ENCODE measurements at places on chromosomes 6 and 20. TPM values are rescaled to one million over a fixed set of nuclear protein-coding genes. Genes with fewer than 3 reads are reported as not detected.

Gene EEF1A2
- total RNA-seq, result 1,067 TPM

Gene CFAP206
- total RNA-seq, result not detected

Gene MCHR2
- total RNA-seq, result not detected

Gene GSTA3
- 0.32 TPM for total RNA-seq

Gene HNF4A
- 0.09 TPM for total RNA-seq

Gene TRIM38
- 0.12 TPM for total RNA-seq

Gene SAMD3
- total RNA-seq, result not detected

Gene OR2H1
- total RNA-seq, result not detected

Gene AVP
- total RNA-seq, result not detected

Gene TCF19
- total RNA-seq, result 7.0 TPM

Gene PSMB8
- 0.42 TPM for total RNA-seq

Gene GSTA4
- 64.5 TPM for total RNA-seq

Gene PROCR
- total RNA-seq, result 8.2 TPM

DNA sequence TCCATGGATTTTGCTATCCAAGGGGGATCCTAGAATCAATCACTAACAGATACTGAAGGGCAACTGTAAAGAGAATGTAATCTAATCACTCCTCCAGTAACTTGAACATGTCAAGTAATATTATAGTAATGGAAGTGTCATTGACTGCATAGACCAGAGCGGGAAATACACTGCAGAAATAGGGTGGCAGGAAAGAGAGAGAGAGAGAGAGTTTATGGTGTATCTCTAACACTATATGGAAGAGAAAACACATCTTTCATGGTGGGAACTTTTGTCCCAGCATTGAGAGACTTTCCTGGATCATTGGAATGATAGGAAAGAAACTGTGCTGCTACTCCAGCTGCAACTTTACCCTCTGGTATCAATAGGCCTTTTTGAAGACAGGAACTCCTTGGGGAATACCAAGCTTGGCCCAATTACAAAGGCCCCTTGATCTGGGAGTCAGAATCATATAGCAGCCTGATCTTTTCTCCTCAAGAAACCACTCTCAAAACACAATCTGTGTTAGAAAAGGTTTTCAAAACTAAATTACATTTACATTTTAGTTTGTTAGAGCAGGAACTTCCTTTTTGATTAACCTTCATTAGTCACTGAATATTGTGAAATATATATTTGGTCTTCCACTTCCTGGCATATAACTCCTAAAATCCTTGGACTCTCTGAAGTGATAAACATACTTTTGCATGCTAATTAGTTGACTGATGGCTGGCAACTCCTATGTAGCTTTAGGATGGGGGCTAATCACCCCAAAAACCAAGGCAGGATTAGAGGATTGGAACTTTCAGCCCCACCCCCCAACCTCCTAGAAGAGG is 29.5 kb upstream of the RNGTT start:
- H3K27ac ChIP-seq, result no peak overlapping the region
- no peaks in the 10 kb centered on the region for H3K27me3 ChIP-seq
- H3K4me1 ChIP-seq, result no peaks in the 10 kb centered on the region
- no peak overlapping the region for H3K4me3 ChIP-seq

DNA sequence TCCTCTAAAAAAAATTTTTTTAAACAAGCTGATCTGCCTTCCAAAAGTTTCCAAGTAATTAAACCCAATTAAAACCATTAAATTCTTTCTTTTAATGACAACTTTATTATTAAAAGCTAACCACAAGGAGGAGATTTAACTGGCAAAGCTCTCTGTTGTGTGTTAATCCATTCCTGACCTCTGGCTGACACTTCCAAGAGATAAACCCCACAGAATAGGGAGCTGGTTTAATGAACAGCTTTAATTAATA is 230.8 kb downstream of the EYA2 start:
- no peak for DNase-seq
- no peaks in the 10 kb centered on the region for H3K27me3 ChIP-seq
- H3K27ac ChIP-seq, result peak overlapping the region; percentile 8
- peaks cover 20% of the 10 kb centered on the region for H3K4me1 ChIP-seq

DNA sequence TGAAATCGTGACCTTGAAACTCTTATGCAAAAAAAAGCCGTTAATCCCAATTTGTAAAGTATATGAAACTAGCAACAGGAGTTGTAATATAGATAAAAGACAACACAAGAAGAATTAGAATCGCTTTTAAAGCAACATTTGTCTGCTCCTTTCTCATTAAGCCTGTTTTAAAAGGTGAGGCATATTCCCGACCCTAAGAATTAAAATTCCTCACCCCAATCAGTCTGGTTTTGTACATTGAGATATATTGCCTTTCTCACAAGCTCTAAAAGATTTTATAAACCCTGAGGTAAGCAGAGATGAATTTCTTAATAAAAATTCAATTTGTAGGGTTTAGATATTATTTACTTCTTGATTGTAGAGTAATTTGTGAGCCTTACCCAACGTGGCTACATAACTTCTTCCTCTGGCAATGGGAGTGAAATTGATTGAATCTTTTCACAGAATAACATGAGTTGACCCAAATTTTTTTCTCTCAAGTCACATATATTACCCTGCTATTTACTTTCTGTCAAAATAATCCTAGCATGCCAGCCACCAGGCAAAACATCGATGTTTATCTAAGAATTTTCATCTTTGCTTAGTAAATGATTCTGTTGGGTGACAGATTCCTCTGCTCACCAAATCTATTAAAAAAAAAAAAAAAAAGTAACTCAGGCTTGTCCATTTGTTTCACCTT is 173.7 kb downstream of the HACE1 start:
- DNase-seq, result no peak
- no peak overlapping the region for H3K4me3 ChIP-seq
- H3K27me3 ChIP-seq, result no peaks in the 10 kb centered on the region
- H3K27ac ChIP-seq, result no peak overlapping the region

- no peaks in the 10 kb centered on the region for H3K4me1 ChIP-seq
- DNase-seq, result no peak
- H3K27ac ChIP-seq, result no peak overlapping the region
- H3K27me3 ChIP-seq, result peaks cover 3% of the 10 kb centered on the region
- no peaks in the 10 kb centered on the region for H3K36me3 ChIP-seq
Observed at GRCh38 chr6:150072201-150072600, 3.3 kb upstream of the ULBP3 start.

DNA sequence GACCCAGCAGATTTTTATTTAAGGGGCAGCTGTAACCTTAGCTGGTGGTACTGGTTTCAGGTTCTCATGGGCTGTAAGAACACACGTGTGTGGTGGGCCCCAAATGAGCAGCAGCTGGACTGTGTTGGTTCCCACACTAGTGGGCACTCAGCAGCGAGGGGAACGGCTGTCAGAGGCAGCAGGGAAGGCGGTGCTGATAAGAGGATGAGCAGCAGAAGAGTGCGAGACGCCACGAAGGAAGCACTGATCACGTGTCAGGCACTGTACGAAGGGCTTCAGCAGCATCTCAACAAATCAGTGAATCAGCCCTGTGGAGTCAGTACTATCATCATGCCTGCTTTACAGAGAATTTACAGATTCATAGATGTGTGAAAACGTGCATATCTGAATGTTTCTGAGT is 41.0 kb upstream of the EMILIN3 start:
- peak overlapping the region; percentile 30 for H3K27ac ChIP-seq
- no peak overlapping the region for H3K4me3 ChIP-seq
- H3K36me3 ChIP-seq, result peaks cover 53% of the 10 kb centered on the region
- peaks cover 3% of the 10 kb centered on the region for H3K4me1 ChIP-seq

- no peak overlapping the region for H3K4me3 ChIP-seq
- peaks cover 20% of the 10 kb centered on the region for H3K27me3 ChIP-seq
- no peaks in the 10 kb centered on the region for H3K4me1 ChIP-seq
- H3K36me3 ChIP-seq, result no peaks in the 10 kb centered on the region
- no peak overlapping the region for H3K27ac ChIP-seq
Observed at GRCh38 chr20:4227085-4227821, 211.9 kb upstream of the RNF24 start.

DNA sequence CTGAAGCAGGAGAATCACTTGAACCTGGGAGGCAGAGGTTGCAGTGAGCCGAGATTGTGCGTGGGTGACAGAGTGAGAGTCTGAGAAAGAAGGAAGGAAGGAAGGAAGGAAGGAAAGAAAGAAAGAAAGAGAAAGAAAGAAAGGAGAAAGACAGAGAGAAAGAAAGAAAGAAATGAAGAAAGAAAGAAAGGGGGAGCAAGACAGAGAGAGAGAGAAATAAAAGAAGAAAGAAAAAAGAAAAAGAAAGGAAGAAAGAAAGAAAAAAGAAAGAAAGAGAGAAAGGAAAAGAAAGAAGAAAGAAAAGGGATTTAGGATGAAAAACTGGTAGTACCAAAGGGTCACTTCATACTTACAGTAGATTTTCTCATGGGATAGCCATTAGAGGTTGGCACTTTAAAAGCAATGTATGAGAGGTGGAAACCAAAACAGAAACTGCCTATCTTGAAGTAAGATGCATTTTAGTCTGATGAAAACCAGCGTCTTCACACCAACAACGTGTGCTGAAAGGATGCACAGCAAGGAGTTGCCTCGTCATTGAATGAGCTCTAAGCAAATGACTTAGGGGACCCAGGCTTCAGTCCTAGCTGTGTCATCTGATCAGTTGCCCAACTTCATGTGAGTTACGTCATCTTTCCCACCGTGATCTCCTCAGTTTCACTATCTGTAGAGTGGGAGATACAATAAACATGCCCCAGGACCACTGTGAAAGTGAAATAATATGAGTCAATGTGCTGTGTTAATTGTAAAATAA is 133.9 kb upstream of the NEDD9 start:
- H3K4me3 ChIP-seq, result no peak overlapping the region
- no peaks in the 10 kb centered on the region for H3K36me3 ChIP-seq
- H3K27ac ChIP-seq, result no peak overlapping the region
- H3K4me1 ChIP-seq, result no peaks in the 10 kb centered on the region

GRCh38 chr6:81766482-81767069 is 14.1 kb upstream of the TENT5A start:
- H3K4me1 ChIP-seq, result peaks cover 4% of the 10 kb centered on the region
- DNase-seq, result no peak
- no peak overlapping the region for H3K27ac ChIP-seq
- H3K27me3 ChIP-seq, result no peaks in the 10 kb centered on the region
- H3K4me3 ChIP-seq, result no peak overlapping the region
- no peaks in the 10 kb centered on the region for H3K36me3 ChIP-seq

- no peaks in the 10 kb centered on the region for H3K27me3 ChIP-seq
- H3K4me1 ChIP-seq, result peaks cover 3% of the 10 kb centered on the region
- H3K36me3 ChIP-seq, result no peaks in the 10 kb centered on the region
- no peak overlapping the region for H3K27ac ChIP-seq
Observed at GRCh38 chr6:21437581-21437980, 156.0 kb upstream of the SOX4 start.

- no peak overlapping the region for H3K4me3 ChIP-seq
- H3K4me1 ChIP-seq, result no peaks in the 10 kb centered on the region
- H3K36me3 ChIP-seq, result no peaks in the 10 kb centered on the region
- no peak overlapping the region for H3K27ac ChIP-seq
- no peak for DNase-seq
Observed at GRCh38 chr20:61963885-61964674, 101.6 kb downstream of the TAF4 start.

DNA sequence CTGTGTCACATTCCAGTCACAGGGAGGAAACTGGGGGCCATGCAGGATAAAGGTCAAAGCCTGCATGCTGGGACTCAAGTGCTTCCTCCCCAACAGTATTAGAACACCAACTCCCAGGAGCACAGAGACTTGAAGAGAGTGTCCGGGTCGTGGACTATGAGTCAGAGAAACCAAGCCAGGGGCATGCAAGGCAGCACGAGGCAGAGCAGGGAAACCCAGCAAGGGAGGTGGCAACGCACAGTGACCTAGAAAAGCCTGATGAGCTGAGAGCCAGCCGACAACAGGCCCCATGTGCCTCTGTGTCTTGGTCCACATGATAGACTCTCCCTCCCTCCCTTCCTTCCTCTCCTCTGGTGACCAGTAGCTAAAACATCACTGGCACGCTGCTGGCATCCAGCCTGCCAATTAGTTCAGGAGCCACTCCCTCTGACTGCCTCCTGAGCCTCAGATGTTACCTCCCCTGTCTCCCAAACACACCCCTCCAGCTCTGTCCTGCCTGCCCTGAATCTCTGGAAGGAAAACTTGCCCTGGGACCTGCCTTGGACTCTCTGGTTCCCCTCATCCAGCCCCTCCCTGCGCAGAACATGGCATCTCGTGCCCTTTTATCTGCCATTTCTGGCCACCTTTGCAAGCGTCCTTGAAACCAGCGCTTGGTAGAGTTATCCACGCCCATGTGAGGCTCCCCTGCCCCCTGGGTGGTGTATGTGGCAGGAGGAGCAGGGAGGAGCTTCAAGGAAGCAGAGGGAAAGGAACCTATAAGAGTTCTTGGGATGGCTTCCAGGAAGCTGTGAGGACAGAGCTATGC is 16.2 kb upstream of the RNF39 start:
- peaks cover 62% of the 10 kb centered on the region for H3K27me3 ChIP-seq
- H3K27ac ChIP-seq, result no peak overlapping the region
- no peak overlapping the region for H3K4me3 ChIP-seq
- DNase-seq, result peak; percentile 64
- no peaks in the 10 kb centered on the region for H3K4me1 ChIP-seq
- H3K36me3 ChIP-seq, result no peaks in the 10 kb centered on the region

DNA sequence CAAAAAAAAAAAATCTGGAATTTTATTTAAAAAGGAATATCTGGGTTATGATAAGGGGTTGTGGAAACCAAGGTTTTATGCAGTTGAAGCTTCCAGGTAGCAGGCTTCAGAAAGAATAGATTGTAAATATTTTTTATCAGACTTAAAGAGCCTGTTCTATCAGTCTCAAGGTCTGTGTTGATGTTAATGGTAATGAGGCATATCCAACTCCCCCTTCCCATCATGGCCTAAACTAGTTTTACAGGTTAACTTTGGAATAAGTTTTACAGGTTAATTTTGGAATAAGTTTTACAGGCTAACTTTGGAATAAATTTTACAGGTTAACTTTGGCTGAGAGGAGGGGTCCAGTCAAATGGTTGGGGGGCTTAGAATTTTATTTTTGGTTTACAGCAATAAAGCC is 92.4 kb downstream of the CD24 start:
- H3K4me1 ChIP-seq, result peaks cover 5% of the 10 kb centered on the region
- H3K36me3 ChIP-seq, result no peaks in the 10 kb centered on the region
- no peaks in the 10 kb centered on the region for H3K27me3 ChIP-seq
- DNase-seq, result no peak
- no peak overlapping the region for H3K4me3 ChIP-seq

- H3K4me1 ChIP-seq, result no peaks in the 10 kb centered on the region
- no peaks in the 10 kb centered on the region for H3K36me3 ChIP-seq
- H3K4me3 ChIP-seq, result no peak overlapping the region
- no peak overlapping the region for H3K27ac ChIP-seq
Observed at GRCh38 chr6:134357022-134357487, 39.1 kb upstream of the SGK1 start.

- DNase-seq, result no peak
- no peaks in the 10 kb centered on the region for H3K27me3 ChIP-seq
- no peaks in the 10 kb centered on the region for H3K4me1 ChIP-seq
- no peak overlapping the region for H3K4me3 ChIP-seq
Observed at GRCh38 chr6:11731423-11731822, 47.2 kb downstream of the ADTRP start.

GRCh38 chr6:147117580-147117979 is 86.6 kb upstream of the STXBP5 start:
- DNase-seq, result peak; percentile 63
- no peak overlapping the region for H3K4me3 ChIP-seq
- H3K27me3 ChIP-seq, result no peaks in the 10 kb centered on the region
- H3K4me1 ChIP-seq, result peaks cover 1% of the 10 kb centered on the region
- no peaks in the 10 kb centered on the region for H3K36me3 ChIP-seq

- DNase-seq, result no peak
- no peak overlapping the region for H3K4me3 ChIP-seq
- no peak overlapping the region for H3K27ac ChIP-seq
- H3K36me3 ChIP-seq, result no peaks in the 10 kb centered on the region
- no peaks in the 10 kb centered on the region for H3K27me3 ChIP-seq
- H3K4me1 ChIP-seq, result no peaks in the 10 kb centered on the region
Observed at GRCh38 chr6:72149715-72150114, 263.4 kb downstream of the RIMS1 start.

All from cardiac muscle cell (in vitro differentiated cells and primary cell).